Neural crest cell (in vitro differentiated cells): ENCODE measurements at places on chromosomes 3 and 15. TPM values are rescaled to one million over a fixed set of nuclear protein-coding genes. Genes with fewer than 3 reads are reported as not detected.

GRCh38 chr15:41437448-41437847, 20.6 kb downstream of the RTF1 start:
- DNase-seq = no peak

GRCh38 chr15:69861331-69862171, 236.2 kb downstream of the TLE3 start:
- no peak for DNase-seq

DNA sequence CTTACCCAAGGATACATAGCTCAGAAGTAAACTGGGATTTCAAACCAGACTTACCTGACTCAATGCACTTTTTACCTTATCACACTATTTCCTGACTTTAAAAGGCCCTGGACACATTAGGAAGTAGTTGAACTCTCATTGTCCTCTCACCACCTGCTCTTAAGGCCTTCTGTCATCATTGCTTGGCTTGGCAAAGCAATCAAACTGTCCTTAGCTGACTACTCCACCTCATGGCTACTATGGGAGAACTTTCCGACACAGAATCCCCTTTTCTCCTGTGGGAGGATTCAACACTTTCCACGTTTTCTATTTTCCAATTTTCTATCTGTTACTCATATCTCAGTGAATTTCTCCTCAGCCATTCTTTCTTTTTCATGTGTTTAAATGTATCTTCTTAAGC, 55.4 kb downstream of the ZNF148 start:
- no peak for DNase-seq

- no peak for DNase-seq
Observed at GRCh38 chr3:49406571-49407565, 4.9 kb downstream of the RHOA start.

GRCh38 chr3:54670201-54671000, 257.5 kb downstream of the LRTM1 start:
- DNase-seq = no peak

GRCh38 chr3:115187149-115187757, 40.2 kb upstream of the ZBTB20 start:
- no peak for DNase-seq

DNA sequence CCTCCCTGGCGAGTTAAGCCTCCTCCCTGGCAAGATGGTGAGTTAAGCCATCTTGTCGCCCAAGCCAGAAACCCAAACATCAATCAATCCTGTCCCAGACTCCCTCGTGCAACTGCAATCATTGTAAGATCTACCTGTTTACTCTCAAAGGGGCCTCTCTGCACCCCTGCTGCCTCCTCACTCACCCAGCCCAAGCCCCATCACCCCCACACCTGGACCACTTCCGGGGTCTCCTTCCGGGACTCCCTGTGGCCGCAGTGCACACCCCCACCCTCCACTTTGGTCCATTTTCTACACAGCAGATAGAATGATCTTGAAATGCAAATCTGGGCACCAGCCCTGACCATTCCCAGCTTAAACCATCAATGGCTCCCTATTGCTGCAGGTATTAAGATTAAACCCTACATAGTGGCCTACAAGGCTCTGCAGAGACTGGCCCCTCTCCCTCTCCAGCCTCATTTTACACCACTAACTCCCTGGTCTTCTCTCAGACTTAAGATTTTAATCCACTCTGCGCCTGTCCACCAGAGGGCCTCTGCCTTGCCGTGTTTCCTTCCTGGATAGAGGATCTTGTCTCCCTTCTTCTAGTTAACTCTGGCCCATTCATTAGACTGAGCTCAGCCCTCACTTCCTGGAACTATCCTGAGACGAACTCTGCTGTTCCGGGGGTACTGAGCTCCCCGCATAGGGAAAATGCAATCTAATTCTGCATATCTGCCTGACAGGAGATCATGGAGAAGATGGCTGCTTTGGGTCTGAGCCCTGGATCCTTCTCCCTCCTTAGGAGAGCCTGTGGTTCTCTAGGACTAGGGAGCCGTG, 41.9 kb upstream of the SLC6A1 start:
- peak; percentile 36 for DNase-seq

- peak; percentile 4 for DNase-seq
Observed at GRCh38 chr3:27253831-27254230, 115.4 kb downstream of the NEK10 start.

DNA sequence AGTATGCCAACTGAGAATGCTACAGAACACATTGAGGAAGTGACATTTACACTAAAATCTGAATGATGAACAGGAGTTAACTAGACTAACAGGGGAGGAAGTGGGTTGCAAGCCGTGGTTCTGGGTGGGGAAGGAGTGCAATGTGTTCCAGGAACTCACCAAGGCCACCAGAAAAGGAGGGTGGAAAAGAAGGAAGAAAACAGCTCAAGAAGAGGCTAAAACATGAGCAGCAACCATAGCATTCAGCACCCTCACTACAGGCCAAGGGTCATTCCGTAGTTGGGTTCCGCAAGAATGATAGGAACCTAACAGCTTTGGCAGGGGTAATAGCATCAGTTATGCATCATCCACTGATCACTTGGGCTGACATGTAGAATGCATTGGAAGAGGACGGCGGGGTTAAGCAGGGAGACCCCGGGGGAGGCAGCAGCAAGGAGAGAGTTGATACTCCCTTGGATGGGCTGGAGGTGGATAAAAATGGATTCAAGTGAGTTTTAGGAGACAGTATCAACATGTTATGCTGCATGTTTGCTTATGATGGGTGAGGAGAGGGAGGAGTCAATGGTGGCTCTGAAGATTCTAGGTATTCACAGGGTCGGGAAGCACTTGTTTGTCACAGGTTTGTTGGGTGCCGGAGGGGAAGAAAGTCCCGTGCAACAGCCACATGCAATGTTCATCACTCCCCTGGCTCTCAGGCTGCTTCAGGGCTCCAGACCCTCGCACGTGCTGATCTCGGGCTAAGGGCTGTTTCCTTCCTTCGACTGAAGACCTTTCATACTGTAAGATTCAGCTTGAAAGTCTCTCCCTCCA, 53.2 kb downstream of the LIPC start:
- no peak for DNase-seq

- DNase-seq = peak; percentile 62
Observed at GRCh38 chr3:88219138-88219792, 69.5 kb downstream of the C3orf38 start.

DNA sequence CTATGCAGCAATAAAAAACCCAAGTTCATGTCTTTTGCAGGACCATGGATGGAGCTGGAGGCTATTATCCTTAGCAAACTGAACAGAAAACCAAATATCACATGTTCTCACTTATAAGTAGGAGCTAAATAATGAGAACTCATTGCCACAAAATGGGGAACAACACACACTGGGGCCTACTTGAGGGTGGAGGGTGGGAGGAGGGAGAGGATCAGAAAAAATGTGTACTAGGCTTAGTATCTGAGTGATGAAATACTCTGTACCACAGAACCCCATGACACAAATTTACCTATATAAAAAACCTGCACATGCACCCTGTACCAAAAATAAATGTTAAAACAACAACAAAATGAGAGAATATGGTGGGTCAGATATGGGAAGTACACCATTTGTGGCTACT, 49.6 kb upstream of the AADACL2 start:
- no peak for DNase-seq

DNA sequence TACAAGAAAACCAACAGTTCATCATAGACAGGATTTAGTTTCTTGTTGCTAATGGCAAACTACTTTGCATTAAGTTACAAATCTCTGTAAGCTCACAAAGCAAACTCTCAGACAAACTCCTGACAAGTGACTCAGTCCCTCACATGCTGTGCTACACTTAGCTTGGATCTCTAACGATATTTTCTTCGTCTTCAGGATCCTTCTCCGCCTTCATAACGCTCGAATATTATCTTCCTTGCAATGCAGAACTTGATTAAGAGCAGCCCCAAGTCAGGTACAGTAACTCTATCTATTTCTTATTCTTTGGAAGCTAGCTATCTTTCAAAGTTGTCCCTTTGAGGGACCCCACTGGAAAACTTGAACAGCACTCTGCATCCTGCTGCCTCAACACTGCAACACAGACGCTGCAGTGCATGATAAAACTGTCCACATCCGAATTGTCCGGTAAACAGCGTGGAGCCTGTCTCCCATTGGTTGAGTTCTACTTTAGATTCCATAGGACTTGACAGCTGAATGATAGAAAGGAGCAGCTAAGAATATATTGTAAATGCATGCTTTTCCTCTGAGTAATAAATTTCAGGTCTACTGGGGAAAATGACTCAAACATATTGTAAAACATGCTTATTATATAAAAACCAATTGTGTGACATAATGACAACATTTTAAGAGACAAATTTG, 61.3 kb downstream of the UACA start:
- no peak for DNase-seq

DNA sequence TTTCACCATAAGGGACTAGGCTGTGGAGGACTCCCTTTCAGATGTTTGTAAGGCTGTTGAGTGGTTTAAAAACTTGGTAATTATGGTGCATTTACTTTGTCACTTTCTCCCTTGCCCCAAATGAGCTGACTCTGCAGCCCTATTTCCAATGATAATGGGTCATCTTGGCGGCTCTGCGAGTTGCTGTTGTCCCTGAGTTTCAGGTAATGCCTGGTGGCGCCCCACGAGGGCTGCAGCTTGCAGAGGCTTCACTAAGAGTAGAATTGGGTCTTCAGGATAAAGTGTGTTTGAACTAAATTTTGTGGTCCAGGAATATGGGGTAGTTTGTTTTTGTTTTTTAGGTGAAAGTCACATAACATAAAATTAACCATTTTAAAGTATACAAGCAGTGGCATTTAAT, 450.1 kb upstream of the CFAP20DC start:
- no peak for DNase-seq

DNA sequence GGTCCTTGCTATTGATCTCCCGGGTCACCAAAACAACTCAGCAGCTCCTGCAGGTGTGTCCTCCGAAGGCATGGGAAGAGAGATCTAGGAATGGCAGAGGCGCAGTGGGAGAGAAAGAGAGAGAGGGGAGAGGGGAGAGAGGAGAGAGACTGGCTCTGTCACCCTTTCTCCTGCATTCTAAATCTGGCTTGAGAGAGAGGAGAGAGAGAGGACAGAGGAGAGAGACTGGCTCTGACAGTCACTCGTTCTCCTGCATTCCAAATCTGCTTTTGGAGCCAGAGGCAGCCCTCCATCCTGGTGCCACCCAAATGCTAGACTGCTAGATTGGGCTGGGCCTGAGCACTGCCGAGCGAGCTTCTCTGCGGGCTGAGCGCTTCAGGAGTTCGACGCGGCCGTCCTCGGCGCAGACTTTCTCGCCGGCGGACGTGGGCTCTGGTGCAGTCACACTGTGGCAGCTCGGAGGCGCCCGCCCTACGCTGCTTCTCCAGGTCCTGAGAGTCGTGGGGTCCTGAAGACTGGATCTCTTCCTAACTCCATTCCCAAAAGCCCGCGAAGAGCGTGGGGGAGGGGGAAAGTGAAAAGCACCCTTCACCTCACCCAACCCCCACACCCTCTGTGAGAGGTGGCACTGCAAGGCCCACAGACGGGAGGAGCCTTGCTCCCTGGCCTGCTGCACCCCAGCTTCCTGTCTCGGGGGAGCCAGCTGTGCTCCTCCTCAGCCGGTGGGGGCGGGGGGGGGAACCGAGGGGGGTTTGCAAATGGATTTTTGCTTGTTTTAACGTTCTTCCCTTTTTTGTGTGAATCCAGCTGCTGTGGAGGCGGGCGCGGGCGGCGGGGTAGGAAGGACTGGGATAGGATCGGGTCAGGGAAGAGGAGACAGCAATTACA, 222.3 kb downstream of the MEIS2 start:
- DNase-seq = peak; percentile 12

GRCh38 chr3:197229178-197229577, 69.2 kb downstream of the DLG1 start:
- DNase-seq = no peak

DNA sequence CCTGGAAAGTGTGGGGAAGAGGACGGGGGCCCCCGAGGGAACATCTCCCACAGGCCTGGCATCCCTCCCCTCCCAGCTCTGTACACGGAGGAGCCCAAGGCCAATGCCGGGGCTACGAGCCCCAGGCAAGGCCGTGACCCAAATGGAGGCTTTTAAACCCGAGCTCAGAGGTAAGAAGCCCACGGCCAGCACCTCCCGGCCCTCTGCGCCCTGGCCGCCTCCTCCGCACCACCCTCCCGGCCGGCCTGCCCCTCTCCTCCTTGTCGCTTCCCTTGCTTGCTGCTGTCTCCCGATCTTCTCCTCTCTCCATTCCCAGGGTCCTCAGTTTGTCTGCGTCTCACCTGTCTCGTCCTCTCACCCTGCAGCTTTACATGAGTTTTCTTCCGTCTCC, 1.3 kb downstream of the MUC4 start:
- no peak for DNase-seq

DNA sequence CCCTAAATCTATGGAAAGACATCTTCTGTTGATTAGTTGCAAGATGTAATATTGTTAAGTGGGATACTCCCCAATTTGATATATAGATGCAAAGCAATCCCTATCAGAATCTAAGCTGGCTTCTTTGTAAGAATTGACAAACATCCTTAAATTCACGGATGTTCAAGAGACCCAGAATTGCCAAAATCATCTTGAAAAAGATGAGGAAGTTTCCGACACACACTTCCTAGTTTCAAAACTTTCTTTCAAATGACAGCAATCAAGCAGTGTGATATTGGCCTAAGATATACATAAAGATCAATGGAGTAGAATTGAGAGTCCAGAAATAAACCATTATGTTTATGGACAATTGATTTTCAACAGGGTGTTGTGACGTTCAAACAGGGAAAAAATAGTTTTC, 383.6 kb downstream of the LPP start:
- DNase-seq = no peak

SAXO2 gene
- 3.9 TPM in 2 replicates for total RNA-seq

IGSF11 gene
- total RNA-seq = 1.3 and 2.2 TPM in 2 replicates

TRMT10C gene
- 28.9 and 31.0 TPM in 2 replicates for total RNA-seq

NKIRAS1 gene
- 8.8 and 9.7 TPM in 2 replicates for total RNA-seq

GOLGA8N gene
- 2.2 and 2.6 TPM in 2 replicates for total RNA-seq

IDH3A gene
- 41.5 and 47.9 TPM in 2 replicates for total RNA-seq

PPM1L gene
- total RNA-seq = 33.9 and 34.3 TPM in 2 replicates

FGF12 gene
- total RNA-seq = 3.0 and 4.0 TPM in 2 replicates

MINAR1 gene
- total RNA-seq = 1.9 and 2.0 TPM in 2 replicates

TBC1D21 gene
- total RNA-seq = not detected in 2 replicates

NOX5 gene
- not detected in 2 replicates for total RNA-seq
